ENCODE measurements at places on chromosomes 2 and 18. TPM values are rescaled to one million over a fixed set of nuclear protein-coding genes. Genes with fewer than 3 reads are reported as not detected.
A peak's percentile ranks its signal among the peaks of the same experiment; 100 is the strongest.

DNA sequence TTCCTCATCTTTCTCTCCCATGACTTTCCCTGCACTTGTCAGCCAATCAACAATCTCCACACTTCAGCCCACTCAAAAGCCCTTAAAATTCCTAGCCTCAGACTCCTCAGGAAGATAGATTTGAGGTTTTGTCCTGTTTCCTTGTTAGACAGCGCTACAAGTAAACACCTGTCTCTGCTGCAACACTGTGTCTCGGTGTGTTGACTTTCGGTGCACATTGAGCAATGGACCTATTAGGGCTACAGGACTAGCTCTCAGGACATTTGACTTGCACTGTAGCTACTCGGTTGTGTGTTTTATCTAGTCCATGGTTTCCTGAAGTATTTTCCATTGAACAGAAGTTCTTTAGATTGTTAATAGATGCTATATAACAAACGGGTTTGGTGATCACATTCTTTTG lies 140.9 kb upstream of the XPO1 start:
- DNase-seq, result no peak

- no peak for DNase-seq
Observed at GRCh38 chr2:173970516-173970924, 5.3 kb upstream of the SP3 start.

DNA sequence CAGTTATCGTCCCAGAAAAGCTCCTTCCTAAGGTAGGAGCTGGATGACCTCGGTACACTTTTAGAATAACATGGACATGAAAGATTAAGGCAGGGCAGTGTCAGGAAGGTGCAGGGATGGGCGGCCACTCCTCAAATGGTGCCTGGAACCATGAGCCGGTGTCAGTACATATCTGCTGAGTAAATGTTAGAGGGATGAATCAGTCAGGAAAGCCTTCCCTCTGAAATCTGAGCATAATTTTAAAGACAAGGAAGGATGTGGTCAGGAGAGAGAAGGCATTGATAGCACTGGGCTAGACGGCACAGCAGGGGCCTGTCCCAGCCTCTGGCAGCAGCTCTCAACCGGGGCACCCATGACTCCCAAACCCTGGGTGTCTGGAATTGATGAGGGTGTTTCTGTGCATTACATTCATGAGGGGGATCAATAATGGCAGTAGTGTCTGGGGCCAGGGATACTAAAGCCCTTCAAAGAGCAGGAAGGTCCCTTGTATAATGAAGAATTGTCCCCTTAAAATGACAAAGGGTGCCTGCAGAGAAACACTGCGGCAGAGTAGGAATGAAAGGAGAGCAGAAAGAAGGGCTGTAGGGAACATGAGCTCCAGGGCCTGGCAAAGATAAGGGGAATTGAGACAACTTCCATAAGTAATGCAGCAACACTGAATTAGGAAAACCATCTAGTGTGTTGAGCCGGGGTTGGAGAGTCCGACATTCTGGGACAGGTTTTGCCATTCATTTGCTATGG lies 162.3 kb upstream of the REV1 start:
- DNase-seq, result no peak

- DNase-seq, result no peak
Observed at GRCh38 chr2:58334414-58334813, 93.3 kb upstream of the FANCL start.

- no peak for DNase-seq
Observed at GRCh38 chr2:146108993-146109392, 1589.1 kb upstream of the ZEB2 start.

GRCh38 chr2:234588054-234588430 lies 91.2 kb upstream of the ARL4C start:
- DNase-seq, result no peak

GRCh38 chr2:118913803-118914645 lies 28.0 kb upstream of the MARCO start:
- DNase-seq, result no peak

DNA sequence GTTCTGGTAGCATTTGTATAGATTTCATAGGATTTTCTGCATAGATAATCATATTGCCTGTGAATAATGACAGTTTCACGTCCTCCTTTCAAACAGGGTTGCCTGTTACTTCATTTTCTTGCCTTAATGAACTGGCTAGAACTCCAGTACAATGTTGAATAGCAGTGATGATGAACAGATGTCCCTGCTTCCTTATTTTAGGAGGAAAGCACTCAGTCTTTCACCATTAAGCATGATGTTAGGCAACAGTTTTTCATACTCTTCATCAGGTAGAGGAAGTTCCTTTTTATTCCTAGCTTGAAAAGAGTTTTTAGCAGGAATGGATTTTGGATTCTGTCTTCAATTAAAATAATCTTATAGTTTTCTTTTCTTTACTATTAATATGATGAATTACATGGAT lies 39.7 kb downstream of the C2orf76 start:
- DNase-seq, result no peak

- no peak for DNase-seq
Observed at GRCh38 chr2:162821176-162821575, 17.4 kb downstream of the KCNH7 start.

DNA sequence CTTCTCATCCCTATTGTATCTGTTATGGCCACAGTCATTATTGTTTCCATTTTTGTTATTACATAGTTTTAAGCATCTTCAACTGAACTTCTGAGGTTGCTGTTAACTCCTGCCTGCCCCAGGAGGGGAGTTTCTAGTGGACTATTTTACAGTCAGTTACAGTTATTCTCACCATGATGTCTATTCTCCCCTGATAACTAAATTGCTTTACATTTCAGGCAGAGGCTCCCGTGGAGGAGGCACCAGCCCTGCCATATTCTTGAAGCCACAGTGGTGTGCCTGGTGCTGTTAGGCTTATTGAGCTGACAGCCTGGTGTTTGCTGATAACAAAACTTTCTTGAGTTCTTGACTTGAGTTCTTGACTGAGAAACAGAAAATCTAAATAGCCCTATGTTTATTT lies 256.4 kb downstream of the TFCP2L1 start:
- DNase-seq, result no peak

GRCh38 chr2:127088706-127089105 lies 18.2 kb downstream of the BIN1 start:
- no peak for DNase-seq

GRCh38 chr2:101842471-101842870 lies 145.0 kb downstream of the MAP4K4 start:
- no peak for DNase-seq

DNA sequence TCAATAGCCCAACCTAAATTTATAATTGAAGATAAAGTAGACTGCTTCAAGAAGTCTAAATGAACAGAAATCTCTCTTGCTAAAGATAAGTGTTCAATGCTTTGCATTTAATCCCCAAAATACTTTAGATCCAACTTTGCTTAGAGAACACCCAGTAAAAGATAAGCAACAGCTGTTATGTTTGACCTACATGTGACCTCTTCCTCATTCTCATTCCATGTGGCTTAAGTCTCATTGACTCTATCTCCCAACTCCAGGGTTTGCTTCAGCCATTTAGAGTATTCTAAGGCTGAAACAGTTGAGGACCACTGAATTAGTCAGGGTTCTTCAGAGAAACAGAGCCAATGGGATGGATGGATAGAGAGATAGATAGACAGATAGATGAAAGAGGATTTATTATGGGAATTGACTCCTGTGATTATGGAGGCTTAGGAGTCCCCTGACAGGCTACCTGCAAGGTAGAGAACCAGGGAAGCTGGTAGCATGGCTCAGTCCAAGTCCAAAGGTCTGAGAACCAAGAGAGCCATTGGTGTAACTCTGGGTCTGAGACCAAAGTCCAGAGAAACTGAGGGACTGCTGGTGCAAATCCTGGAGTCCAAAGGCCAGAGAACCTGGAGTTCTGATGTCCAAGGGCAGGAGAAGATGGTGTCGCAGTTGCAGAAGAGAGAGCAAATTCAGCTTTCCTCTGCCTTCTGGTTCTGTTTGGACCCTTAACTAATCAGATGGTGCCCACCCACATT lies 32.1 kb downstream of the CRYGD start:
- DNase-seq, result no peak

- DNase-seq, result no peak
Observed at GRCh38 chr2:233118648-233119000, 58.5 kb downstream of the INPP5D start.

DNA sequence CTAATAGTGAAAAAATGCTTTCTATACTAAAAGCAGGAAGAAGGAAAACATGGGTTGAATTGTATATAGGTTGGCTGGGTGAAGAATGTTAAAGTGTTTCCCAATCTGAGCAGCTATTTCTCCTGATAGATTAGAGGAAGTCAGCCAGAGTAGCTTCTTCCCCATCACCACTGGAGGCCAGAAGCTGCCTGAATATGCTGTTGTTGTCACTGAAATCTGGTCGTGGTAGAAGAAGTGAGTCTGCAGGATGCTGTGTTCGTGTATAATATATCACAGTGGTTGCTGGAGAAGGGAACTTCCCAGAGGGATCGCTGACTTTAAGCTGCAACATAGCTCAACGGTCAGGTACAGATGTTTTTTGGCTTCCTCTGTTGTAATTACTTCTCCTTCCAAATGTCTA lies 247.5 kb upstream of the LRATD1 start:
- no peak for DNase-seq

- DNase-seq, result peak; percentile 67
Observed at GRCh38 chr18:77101410-77102258, 30.9 kb downstream of the MBP start.

DNA sequence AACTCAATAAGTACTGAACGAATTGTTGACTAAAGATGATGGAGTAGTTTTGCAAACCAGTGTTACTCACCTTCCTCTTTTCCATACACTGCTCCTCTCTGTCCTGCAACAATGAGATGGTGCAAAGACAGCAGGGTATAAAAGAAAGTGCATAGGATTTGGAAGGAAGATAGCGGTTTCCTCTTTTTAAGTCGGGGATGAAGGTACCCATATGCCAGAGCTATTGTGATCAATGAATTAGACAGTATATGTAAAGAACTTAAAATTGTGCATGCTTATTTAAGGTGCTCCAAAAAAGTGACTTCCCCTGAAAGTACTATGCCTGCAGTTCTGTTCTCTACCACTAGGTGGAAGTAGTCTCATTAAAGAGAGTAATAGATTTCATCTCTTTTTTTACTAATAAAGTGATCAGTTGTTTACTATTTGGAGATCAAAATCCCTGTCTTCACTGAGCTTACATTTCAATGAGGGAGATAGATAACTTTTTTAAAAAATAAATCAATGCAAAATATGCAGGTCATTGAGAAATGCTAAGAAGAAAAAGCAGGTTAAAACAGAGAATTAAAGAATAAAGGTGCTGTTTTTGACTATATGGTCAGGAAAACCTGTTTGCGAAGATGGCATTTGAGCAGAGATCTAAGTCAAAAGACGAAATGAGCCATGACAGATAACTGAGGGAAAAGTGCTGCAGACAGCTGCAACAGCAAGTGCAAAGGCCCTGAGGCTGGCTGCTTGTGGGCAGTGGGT lies 339.7 kb upstream of the SLC14A2 start:
- DNase-seq, result peak; percentile 49

Gene AGXT
- total RNA-seq, result 1.6 TPM

Gene CFC1
- not detected for total RNA-seq

Gene LANCL1
- 5.4 TPM for total RNA-seq

Gene BUB1
- total RNA-seq, result 37.5 TPM

Gene PASK
- total RNA-seq, result 15.9 TPM

Gene CCDC141
- not detected for total RNA-seq

Gene CCDC148
- 1.4 TPM for total RNA-seq

Gene ERICH2
- total RNA-seq, result 0.42 TPM

Data from HT-29 (cell line).